ENCODE measurements at places on chromosomes 6 and 20.

- no peak for DNase-seq
Observed at GRCh38 chr20:45306431-45306982, at the start of gene RBPJL. Gene RBPJL, plus strand, starts transcription at chr20:45306840. Its CDS starts 83 bp downstream, at chr20:45306923.

DNA sequence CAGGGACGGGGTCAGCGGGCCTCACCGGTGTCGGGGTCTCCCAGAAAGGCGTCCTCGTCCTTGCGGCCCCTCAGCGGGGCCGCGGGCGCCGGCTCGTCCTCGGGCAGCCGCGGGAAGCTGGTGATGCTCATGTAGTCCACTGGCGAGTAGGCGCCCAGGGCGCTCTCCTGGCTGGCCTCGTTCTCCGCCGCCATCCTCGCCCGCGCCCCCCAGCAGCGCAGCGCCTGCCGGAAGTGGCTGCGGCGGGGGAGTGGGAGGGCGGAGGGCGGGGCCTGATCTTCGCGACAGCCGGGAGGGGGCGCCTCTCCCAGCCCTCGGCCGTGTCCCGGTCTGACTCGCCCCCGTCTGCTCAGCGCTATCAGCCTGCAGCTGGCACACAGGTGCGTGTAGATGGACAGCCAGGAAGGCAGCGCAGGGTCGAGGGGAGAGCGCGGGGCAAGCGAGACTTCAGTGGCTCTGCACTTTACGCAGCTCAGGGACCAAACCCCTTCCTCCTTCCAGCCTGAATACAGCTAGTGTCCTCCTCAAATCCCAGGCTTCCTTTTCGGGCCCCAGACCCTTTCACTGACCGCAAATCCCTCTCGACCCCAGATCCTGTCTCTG, at the start of gene GGT7:
TSS of gene GGT7 (minus strand) at position 235 of the 603 bp plus-strand sequence. CDS start at position 194, 41 bp downstream.
- peak; percentile 54 for DNase-seq

GRCh38 chr6:159961528-159961927, 7.4 kb upstream of the IGF2R start:
- no peak for DNase-seq

DNA sequence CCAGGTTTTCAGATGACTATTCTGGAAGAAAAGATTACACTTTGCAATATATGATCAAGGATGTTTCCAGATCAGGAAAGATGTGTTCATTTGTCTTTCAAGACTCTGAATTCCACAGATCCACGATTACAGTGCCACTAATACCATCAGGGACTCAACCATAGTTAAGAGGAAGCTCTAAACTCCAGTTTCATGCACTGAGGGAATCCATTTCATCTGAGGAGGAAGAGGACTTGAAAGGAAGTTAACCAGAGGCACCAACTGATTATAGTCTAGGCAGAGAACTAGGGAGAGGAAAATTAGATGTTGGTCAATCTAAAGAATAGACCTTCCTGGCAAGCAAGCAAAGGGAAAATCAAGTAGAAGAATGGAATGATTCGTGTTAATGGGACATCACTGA, 218.3 kb upstream of the PRDM1 start:
- DNase-seq = no peak

DNA sequence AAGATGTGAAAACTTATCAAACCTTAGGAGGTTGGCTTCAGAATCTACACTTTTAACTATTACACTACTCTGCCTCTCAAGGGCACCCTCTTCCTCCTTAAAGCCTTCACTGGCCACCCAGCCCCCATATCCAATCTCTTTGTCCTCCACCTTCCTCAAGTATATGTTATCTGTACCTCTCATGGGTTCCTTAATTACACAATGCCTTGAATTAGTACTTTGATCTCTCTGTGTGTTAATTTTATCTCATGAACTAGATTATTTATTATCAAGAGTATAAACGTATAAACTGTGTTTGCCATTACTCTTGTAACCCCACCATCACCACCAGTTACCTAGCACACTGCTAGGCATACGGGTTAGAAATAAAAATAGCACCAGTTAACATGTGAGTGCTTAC, 83.3 kb downstream of the NCR2 start:
- no peak for DNase-seq

GRCh38 chr6:26241033-26241895, 123.7 kb upstream of the BTN3A2 start:
- DNase-seq = no peak
